ENCODE measurements at places on chromosomes 1 and 21. TPM values are rescaled to one million over a fixed set of nuclear protein-coding genes. Genes with fewer than 3 reads are reported as not detected.
A peak's percentile ranks its signal among the peaks of the same experiment; 100 is the strongest.

DNA sequence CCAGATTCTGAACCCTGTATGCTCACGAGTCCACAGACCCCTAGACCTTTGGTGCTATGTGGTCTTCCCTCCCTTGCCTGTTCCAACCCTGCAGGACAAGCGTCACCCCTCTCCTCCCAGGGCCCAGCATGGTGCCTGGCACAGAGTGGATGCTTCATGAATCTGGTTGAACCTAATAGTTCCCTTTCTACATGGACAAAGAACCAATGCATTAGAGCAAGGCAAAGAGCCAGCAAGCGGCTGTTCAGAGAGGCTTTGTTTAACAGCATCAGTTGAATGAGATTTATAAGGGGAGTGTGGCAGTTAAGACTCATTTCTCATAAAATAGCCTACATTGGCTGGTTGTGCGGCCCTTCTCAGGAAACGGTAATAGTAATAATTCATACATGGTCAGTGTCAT lies 14.9 kb downstream of the SLC26A9 start:
- no peak for DNase-seq
- no peaks in the 10 kb centered on the region for H3K36me3 ChIP-seq
- H3K4me3 ChIP-seq = no peak overlapping the region
- no peaks in the 10 kb centered on the region for H3K27me3 ChIP-seq
- peaks cover 7% of the 10 kb centered on the region for H3K4me1 ChIP-seq

DNA sequence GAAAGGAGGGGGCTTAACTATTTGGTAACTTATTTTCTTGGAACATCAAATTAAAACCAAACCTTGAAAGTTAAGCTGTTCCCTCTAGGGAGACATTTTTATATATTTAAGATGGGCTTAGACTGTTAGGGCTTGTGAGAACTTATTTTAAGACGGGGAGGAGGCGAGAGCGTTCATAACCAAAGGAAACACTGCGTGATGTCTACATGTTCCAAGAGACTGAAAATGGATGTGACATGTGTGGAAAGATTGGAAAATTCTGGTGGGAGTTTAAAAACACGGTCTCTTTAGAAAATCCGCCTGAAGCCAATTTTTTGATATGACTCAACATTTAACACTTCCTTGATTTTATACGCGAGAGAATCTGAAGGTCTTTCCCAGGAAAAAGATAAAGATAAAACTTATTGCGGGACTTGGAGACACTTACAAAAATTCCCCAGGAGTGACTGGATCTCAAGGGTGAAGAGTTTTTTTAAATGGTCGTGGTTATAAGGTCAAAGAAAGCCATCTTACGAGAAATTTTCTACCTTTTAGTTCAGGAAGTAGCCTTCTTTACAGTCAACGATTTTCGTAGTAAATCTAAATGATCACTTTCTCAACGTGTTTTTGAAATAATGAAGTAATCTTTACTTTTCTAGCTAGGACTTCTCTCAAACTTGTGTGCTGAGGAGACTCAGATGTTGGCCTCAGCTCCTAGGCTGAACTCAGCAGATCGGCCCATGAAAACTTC lies 828 bp downstream of the PNRC2 start:
- no peaks in the 10 kb centered on the region for H3K27me3 ChIP-seq
- no peaks in the 10 kb centered on the region for H3K36me3 ChIP-seq
- peak overlapping the region; percentile 98 for H3K27ac ChIP-seq
- no peaks in the 10 kb centered on the region for H3K4me1 ChIP-seq
- peak overlapping the region; percentile 76 for H3K4me3 ChIP-seq

- H3K27me3 ChIP-seq = no peaks in the 10 kb centered on the region
- H3K4me3 ChIP-seq = no peak overlapping the region
- H3K27ac ChIP-seq = peak overlapping the region; percentile 75
These were observed 17.1 kb downstream of the ETS2 start for GRCh38 chr21:38822778-38823238.

GRCh38 chr1:230123280-230124185 lies 56.5 kb downstream of the GALNT2 start:
- no peak for DNase-seq
- H3K4me1 ChIP-seq = peaks cover 8% of the 10 kb centered on the region
- peak overlapping the region; percentile 74 for H3K27ac ChIP-seq

DNA sequence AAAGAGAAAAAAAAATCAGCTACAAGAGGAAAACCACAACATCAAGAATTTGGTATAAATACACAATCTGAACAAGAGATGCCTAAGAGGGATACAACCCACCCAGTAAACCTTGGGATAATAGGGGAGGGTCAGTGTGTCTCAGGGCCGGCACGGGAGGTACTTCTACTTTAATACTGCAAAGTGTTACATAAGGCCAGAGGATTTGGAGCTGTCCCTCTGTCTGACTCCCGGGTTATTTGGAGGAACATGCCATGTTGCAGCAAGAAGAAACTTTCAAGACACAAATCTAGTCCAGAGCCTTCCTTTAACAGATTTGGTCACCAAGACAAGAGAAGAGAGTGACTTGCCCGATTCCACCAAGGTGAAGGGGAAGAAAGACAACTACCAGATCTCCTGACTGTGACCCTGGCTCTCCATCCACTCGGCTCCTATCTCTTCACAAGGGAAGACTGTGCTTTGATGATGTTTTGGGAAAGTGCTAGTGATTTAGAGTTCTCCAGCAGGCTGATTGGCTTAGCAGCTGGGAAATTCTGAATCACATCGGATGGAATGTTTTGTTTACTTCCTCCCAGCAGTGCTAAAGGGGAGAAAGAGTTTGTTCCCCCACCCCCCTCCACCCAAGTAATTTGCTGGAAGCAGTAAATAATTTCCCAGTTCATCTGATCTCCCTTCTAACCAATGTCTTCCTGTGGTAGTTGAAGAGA lies 29.3 kb downstream of the SGIP1 start:
- H3K36me3 ChIP-seq = no peaks in the 10 kb centered on the region
- DNase-seq = peak; percentile 57
- no peak overlapping the region for H3K4me3 ChIP-seq
- no peaks in the 10 kb centered on the region for H3K27me3 ChIP-seq

DNA sequence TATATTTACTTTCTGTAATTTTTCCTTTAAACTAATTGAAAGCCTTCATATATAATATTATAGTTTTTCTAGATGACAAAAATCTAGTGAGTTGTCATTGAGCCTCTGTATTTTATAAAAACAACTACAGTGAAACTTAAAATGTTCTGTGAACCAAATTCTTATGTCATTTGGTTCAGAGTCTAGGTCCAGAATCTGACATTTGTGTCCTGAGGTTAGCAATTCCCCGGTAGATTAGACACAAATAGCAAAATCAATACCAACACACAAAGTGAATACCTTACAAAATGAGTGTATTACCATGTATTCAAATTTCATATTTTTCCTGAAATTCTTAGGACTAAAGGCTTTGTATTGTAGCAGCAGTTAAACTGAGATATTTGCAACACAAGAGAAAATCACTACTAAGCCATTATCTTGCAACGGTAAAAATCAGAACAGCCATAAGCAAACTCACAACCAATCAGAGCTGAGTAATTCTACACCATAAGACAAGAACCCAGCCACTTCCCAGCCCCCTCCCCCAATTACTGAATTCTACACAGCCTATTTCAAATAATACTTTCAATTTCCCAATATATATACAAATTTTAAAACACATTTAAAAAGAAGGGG lies 573.5 kb downstream of the SMYD3 start:
- H3K4me1 ChIP-seq = no peaks in the 10 kb centered on the region
- no peaks in the 10 kb centered on the region for H3K36me3 ChIP-seq
- H3K27ac ChIP-seq = peak overlapping the region; percentile 31
- DNase-seq = no peak
- no peak overlapping the region for H3K4me3 ChIP-seq

GRCh38 chr1:24923485-24924113 lies 6.5 kb downstream of the RUNX3 start:
- H3K27ac ChIP-seq = no peak overlapping the region
- no peaks in the 10 kb centered on the region for H3K4me1 ChIP-seq
- DNase-seq = no peak
- H3K4me3 ChIP-seq = no peak overlapping the region
- H3K36me3 ChIP-seq = no peaks in the 10 kb centered on the region

DNA sequence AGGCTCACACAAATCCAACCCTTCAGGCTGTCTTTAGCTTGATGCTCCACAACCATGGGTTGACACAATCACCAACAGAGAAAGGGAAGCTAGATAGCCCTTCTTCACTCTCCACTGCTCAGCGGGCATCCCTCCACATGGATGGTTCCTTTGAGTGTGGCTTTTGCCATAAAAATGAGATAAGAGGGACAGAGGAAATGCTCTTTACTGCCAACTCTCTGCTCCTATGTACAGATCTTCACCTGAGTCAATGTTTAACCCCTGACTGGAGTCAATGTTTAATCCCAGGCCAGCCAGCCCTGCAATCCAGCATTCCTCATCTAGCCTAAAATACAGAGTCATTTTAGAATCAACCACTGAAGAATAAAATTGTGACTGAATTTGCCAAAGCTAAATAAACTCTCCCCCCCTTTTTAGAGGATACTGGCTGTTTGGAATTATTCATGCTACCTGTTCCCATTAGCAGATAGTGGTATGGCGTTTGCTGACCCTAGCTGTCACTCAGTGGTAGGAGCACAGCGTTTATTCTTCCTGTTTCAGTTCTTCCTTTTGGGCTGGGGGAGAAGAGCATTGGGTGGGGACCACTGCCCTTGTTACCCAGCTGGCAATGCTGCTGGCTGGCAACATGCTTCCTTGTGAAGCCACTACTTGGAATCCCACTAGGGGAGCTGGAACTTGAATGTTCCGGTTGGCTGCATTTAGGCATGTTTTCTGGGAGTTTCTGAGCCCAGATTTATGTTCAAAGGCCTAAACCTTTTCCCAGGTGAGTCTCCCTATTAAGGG lies 5.2 kb upstream of the PIGR start:
- no peaks in the 10 kb centered on the region for H3K36me3 ChIP-seq
- H3K27ac ChIP-seq = peak overlapping the region; percentile 87
- H3K27me3 ChIP-seq = no peaks in the 10 kb centered on the region
- H3K4me3 ChIP-seq = no peak overlapping the region
- H3K4me1 ChIP-seq = peaks cover 38% of the 10 kb centered on the region
- DNase-seq = peak; percentile 56

DNA sequence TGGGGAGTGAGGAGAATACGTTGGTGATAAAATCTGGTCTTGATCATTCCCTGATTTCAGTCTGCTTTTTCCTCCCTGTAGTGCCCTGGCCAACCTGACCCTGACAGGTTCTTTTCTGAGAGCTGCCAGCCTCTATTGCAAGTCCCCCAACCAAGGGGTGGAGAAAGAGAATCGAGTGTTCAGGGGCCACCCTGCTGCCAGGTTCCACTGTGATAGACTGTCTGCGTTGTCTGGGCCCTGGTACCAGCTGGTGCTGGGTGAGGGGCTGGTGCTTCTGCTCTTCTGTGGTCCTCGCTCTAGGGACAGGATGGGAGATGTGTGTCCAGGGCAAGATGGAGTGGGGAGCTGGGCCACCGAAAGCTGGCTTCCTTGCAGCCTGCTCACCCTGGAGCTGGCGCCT lies 214.6 kb downstream of the CAMTA1 start:
- no peaks in the 10 kb centered on the region for H3K4me1 ChIP-seq
- no peaks in the 10 kb centered on the region for H3K27me3 ChIP-seq
- no peak overlapping the region for H3K27ac ChIP-seq
- no peaks in the 10 kb centered on the region for H3K36me3 ChIP-seq
- no peak for DNase-seq
- H3K4me3 ChIP-seq = no peak overlapping the region

DNA sequence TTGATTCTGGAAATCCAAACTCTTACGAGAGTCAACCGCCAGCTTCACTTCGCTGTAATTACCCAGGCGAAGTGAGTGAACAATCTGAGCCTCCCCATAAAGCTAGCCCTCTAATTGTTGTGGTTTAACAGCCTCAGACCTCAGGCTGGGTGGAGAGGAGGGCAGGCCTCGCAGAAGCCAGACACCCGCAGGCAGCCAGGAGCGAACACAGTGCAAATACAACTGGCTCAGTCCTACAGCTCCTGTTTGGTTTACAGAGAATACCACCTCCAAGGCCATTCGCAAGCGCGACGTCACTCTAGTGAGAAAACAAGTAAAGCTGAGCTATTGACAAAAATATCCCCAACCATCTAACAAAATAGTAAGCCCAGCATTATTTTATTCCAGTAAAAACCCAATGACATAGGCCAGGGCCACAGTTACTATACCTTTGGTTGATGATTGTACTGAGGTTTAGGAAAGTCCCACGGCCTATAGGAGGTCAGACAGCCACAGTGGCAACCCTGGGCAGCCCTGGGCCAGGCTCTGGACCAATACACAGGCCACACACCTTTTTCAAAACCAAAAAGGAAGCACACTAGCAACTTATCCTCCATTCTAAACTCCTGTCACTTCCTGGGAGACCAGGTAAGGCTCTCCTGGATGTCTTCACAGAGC lies 163.3 kb downstream of the ETS2 start:
- no peak overlapping the region for H3K27ac ChIP-seq
- no peaks in the 10 kb centered on the region for H3K4me1 ChIP-seq
- no peak for DNase-seq
- H3K36me3 ChIP-seq = no peaks in the 10 kb centered on the region
- no peaks in the 10 kb centered on the region for H3K27me3 ChIP-seq

- H3K36me3 ChIP-seq = no peaks in the 10 kb centered on the region
- H3K4me1 ChIP-seq = no peaks in the 10 kb centered on the region
- DNase-seq = no peak
- no peaks in the 10 kb centered on the region for H3K27me3 ChIP-seq
- no peak overlapping the region for H3K27ac ChIP-seq
These were observed 68.4 kb upstream of the DPYD start for GRCh38 chr1:97989094-97989680.

DNA sequence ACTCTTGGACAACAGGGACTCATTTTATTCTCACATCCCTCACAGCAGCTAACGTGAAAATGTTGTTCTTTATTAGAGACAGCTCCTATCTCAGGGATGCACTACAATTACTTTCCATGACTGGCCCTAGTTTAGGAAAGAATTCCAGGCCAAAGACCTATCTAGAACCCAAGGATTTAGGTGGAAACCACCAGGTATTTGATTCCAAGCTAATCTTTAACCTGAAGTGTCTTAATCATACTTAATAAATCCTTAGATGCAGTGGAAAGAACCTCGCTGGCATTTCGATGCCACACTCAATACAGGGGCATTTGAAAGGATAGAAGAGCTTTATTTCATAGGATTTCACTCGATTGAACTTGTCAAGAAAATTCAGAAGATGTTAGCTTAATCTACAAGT lies 218.3 kb downstream of the KIF26B start:
- H3K4me1 ChIP-seq = no peaks in the 10 kb centered on the region
- no peak overlapping the region for H3K4me3 ChIP-seq
- H3K27ac ChIP-seq = no peak overlapping the region
- H3K36me3 ChIP-seq = peaks cover 5% of the 10 kb centered on the region
- H3K27me3 ChIP-seq = no peaks in the 10 kb centered on the region

GRCh38 chr21:39712976-39713375 lies 32.0 kb upstream of the IGSF5 start:
- H3K36me3 ChIP-seq = no peaks in the 10 kb centered on the region
- no peaks in the 10 kb centered on the region for H3K27me3 ChIP-seq
- H3K4me3 ChIP-seq = no peak overlapping the region
- H3K27ac ChIP-seq = no peak overlapping the region

GRCh38 chr1:196545222-196545621 lies 63.0 kb downstream of the KCNT2 start:
- no peak overlapping the region for H3K27ac ChIP-seq
- no peak overlapping the region for H3K4me3 ChIP-seq
- H3K36me3 ChIP-seq = no peaks in the 10 kb centered on the region
- no peaks in the 10 kb centered on the region for H3K4me1 ChIP-seq

TINAGL1 gene
- 46.2 TPM for total RNA-seq

GUCA2B gene
- total RNA-seq = not detected

PGBD5 gene
- total RNA-seq = 2.4 TPM

VHLL gene
- not detected for total RNA-seq

AKR7A3 gene
- 1.2 TPM for total RNA-seq

IVL gene
- total RNA-seq = not detected

KPRP gene
- not detected for total RNA-seq

CFHR4 gene
- total RNA-seq = 3.4 TPM

TMEM200B gene
- 8.2 TPM for total RNA-seq
